Thoracic aorta endothelial cell (primary cell): ENCODE measurements at places on chromosomes 3 and 15. TPM values are rescaled to one million over a fixed set of nuclear protein-coding genes. Genes with fewer than 3 reads are reported as not detected.

NANOGP8 gene
- total RNA-seq, result 0.14 TPM in 1 of 2 replicates, not detected in the other

SLITRK3 gene
- not detected in 2 replicates for total RNA-seq

CCDC54 gene
- total RNA-seq, result not detected in 2 replicates

LAMB2 gene
- total RNA-seq, result 189 and 254 TPM in 2 replicates

RFTN1 gene
- 41.1 and 47.2 TPM in 2 replicates for total RNA-seq

ACOX2 gene
- 2.9 and 4.5 TPM in 2 replicates for total RNA-seq

ACP3 gene
- total RNA-seq, result 0.13 TPM in 1 of 2 replicates, not detected in the other

LEKR1 gene
- 0.40 and 0.86 TPM in 2 replicates for total RNA-seq

PTH1R gene
- total RNA-seq, result 0.36 TPM in 1 of 2 replicates, not detected in the other

GABRR3 gene
- total RNA-seq, result not detected in 2 replicates

TYRO3 gene
- total RNA-seq, result 10.4 and 12.6 TPM in 2 replicates

TLR9 gene
- under 0.01 TPM in 1 of 2 replicates, not detected in the other for total RNA-seq

SPINK8 gene
- not detected in 2 replicates for total RNA-seq

RARRES1 gene
- 0.57 and 0.66 TPM in 2 replicates for total RNA-seq

TMEM39A gene
- total RNA-seq, result 41.5 and 45.4 TPM in 2 replicates

SCAANT1 gene
- not detected in 2 replicates for total RNA-seq

TUSC7 gene
- total RNA-seq, result not detected in 2 replicates

DUOX1 gene
- under 0.01 TPM in 1 of 2 replicates, not detected in the other for total RNA-seq

HIGD2B gene
- total RNA-seq, result not detected in 2 replicates

HGD gene
- total RNA-seq, result 0.13 and 0.14 TPM in 2 replicates

GOLGA8G gene
- total RNA-seq, result not detected in 2 replicates

SPTSSB gene
- total RNA-seq, result not detected in 2 replicates

GLCE gene
- total RNA-seq, result 163 and 202 TPM in 2 replicates

GRAMD2A gene
- total RNA-seq, result 0.72 TPM in 1 of 2 replicates, not detected in the other

PAQR5 gene
- 0.14 TPM in 1 of 2 replicates, not detected in the other for total RNA-seq

SERPINI2 gene
- not detected in 2 replicates for total RNA-seq

GTF2E1 gene
- total RNA-seq, result 26.1 and 36.6 TPM in 2 replicates

CHRD gene
- 0.07 and 0.13 TPM in 2 replicates for total RNA-seq

REC114 gene
- not detected in 2 replicates for total RNA-seq

ZNF717 gene
- 12.1 and 12.3 TPM in 2 replicates for total RNA-seq

KCNMB2 gene
- total RNA-seq, result not detected in 2 replicates

SEMA3B gene
- 0.40 and 0.79 TPM in 2 replicates for total RNA-seq

RASGRP1 gene
- total RNA-seq, result 0.07 and 0.13 TPM in 2 replicates

XYLB gene
- total RNA-seq, result 4.0 and 6.4 TPM in 2 replicates

ARGFX gene
- total RNA-seq, result not detected in 2 replicates

SCG5 gene
- 0.29 and 0.66 TPM in 2 replicates for total RNA-seq

C15orf40 gene
- 10.7 and 12.2 TPM in 2 replicates for total RNA-seq

NR2E3 gene
- 0.22 and 0.27 TPM in 2 replicates for total RNA-seq

MB21D2 gene
- 8.9 and 9.6 TPM in 2 replicates for total RNA-seq

NPRL2 gene
- total RNA-seq, result 15.8 and 16.1 TPM in 2 replicates

SPESP1 gene
- 2.1 and 3.4 TPM in 2 replicates for total RNA-seq
